ENCODE measurements at places on chromosomes 1 and 21.

GRCh38 chr1:246187834-246188372 is 319.2 kb downstream of the SMYD3 start:
- DNase-seq, result no peak

GRCh38 chr1:45647248-45648021 is 23.6 kb upstream of the CCDC17 start:
- no peak for DNase-seq

- DNase-seq, result peak; percentile 65
Measured at GRCh38 chr1:19764848-19765247, 34.9 kb downstream of the TMCO4 start.

DNA sequence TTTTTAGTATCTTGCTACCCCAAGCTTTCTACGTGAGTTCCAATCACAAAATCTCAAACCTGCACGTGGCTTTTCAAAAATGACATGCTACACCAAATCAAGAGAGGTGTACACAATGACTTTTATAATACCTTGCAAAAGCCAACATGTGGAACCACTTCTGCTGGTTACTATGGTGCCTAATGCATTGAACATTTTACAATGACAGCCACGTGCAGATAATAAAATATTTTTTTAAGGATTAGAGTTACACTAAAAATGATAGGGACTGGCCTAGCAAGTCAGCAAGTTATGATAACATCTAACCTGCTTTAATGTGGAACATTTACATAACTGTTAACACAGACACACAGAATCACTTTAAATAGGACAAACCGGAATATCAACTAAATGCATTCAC is 30.2 kb downstream of the EYA3 start:
- no peak for DNase-seq

- no peak for DNase-seq
Measured at GRCh38 chr1:143660354-143660941, 311.3 kb downstream of the FAM72C start.

DNA sequence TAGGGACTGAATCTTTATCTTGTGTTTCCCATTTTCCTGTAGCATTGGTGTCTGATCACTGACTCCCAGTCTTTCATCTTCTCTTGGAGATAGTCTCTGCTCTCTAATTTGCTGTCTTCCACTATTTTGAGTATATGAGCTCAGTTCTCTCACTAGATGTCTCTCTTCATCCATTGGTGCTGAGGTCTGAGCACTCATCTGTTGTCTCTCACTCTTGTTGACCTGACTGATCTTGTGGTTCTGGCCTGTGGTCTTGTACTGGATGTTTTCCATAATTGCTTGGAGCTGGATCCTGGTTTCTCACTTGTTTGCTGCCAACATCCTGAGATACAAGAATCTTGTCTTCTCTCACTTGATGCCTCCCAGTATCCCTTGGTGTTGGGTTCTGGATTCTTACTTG is 25.1 kb upstream of the S100A11 start:
- DNase-seq, result no peak

DNA sequence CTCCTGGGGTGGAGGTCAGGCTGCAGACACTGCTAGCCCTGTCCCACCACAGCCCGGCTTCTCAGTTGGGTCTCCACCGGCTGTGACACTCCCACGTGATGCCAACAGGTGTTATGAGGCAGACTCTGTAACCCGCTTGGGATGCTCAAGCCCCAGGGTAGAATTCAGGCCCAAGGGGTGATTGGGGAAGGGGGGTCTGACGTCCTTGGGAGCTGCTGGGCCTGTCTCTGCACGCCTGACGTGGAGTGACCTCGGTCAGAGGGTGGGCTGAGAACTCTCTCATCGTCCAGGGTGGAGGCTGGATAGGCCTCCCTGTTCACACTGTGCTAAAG is 7.7 kb upstream of the HES5 start:
- no peak for DNase-seq

DNA sequence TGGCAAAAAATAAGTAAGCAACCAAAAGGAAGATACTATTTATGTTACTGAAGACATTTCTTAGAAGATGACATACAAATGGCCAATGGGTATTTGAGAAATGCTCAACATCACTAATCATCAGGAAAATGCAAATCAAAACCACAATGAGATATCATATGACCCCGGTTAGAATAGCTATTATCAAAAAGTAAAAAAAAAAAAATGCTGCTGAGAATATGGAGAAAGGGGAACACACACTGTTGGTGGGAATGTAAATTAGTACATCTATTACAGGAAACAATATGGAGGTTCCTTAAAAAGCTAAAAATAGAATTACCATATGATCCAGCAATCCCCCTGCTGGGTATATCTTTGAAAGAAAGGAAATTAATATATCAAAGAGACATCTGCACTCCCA is 34.3 kb upstream of the CREG1 start:
- no peak for DNase-seq

DNA sequence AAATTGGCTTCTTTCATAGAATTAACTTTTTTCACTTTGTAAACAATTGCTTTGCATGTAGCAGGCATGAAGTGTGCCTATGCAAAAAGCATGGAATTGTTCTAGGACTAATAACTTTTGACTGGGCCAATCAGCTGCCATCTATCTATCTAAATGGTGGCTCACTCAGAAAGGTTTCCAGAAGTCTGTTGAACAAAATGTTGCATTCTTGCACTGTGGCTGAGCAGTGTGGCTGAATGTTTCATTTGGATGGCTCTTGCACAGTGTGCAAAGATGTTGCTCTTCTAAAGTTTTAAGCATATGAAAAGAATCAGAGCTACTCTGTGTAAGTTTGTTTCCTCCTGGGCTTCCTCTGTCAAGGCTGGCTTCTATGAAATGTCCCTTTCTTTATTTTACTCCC is 213.5 kb downstream of the KCTD3 start:
- no peak for DNase-seq

DNA sequence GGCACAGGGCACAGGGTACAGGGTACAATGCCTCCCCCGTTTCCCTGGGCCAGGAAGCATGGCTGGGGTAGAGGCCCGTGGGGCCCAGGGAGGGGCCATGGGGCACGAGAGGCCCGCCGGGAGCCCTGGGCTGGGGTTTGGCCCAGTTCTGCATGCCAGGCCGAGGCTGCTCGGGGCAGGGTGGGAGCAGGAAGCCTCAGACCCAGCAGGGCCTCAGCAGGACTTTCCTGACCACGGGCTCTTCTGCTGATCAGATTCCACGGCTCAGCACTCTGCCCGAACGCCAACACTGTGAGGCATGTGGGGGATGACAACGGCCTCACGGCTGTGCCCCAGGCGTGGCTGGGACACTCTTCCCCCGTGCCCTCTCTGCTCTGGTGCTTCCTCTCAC is 104.3 kb downstream of the NPHP4 start:
- no peak for DNase-seq

- no peak for DNase-seq
Measured at GRCh38 chr1:209503196-209503595, 80.3 kb upstream of the CAMK1G start.

DNA sequence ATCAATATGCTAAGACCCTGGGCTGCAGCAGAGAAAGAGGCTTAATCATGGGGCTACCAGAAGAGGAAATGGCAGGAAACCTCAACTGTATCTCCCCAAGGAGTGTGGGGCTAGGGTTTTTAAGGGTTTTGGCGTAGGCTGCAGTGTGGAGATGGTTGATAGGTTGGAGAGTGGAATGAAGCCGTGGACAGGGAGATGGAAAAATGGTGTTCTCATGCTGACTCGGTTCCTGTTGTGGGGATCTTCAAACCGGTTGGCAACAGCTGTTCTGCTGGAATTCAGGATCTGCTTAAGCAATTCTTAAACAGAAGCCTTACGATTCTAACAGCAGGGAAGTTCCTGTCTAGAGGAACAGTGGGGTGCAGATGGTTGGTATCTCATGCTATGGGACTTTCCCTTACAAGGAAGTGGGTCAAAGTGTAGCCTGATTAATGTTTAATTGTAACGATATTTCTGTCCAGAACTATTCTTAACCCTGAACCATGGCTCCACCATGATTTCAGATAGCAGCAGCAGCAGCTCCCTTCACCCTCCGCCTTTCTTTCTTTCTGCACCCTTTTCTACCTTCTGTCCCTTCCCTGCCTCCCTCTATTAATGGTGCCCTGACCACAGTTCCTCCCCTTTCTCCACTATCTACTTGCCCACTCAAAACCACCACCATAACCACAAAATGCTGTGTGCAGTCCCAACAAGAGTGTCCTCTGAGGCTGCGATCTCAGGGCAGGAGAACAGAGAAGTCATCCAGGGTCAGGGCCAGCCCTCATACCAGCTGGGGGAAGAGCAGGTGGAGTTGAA is 30.8 kb downstream of the RSPH1 start:
- no peak for DNase-seq

DNA sequence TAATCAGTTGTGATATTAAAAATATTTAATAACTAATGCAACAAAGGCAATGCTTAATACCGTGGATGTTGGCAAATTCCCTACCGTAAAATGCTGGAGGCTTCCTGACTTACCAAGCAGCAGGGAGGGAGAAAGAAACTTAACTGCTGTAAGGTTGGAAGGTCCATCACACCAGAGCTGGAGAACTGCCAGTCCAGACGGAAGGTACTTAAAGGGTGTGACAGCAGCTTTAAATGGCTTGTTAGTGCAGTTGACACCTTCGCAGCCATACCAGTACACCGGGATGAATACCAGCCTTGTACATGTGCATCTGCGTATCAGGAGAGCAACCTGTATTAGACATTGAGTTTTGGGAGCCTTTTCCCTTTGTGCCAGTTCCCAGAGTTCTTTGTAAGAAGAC is 269.5 kb upstream of the NCAM2 start:
- no peak for DNase-seq

DNA sequence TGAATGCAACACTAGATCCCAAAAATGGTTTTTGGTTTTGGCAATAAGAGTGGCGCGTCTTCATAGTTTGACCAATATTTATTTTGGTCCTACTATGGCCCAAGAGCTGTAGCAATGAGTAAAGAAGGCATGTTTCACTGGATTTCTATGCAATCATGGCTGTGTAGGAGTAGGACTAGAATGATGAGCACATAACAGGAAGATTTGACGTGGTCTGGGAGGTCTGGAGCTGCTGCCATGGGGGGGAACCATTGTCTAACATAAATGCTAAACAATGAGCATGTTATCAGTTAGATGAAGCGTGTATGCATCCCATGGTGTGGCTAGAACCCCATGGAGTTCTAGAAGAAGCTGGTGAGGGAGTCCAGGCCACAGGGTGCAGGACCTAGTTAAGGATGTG is 38.3 kb downstream of the OLIG1 start:
- no peak for DNase-seq

GRCh38 chr1:82062206-82062605 is 261.5 kb downstream of the ADGRL2 start:
- DNase-seq, result no peak

- peak; percentile 90 for DNase-seq
Measured at GRCh38 chr1:109617291-109617801, 2.1 kb downstream of the GNAT2 start.

GRCh38 chr1:178684542-178685000 is 40.5 kb upstream of the RALGPS2 start:
- peak; percentile 94 for DNase-seq

GRCh38 chr1:182149411-182149965 is 88.0 kb upstream of the ZNF648 start:
- DNase-seq, result peak; percentile 60

DNA sequence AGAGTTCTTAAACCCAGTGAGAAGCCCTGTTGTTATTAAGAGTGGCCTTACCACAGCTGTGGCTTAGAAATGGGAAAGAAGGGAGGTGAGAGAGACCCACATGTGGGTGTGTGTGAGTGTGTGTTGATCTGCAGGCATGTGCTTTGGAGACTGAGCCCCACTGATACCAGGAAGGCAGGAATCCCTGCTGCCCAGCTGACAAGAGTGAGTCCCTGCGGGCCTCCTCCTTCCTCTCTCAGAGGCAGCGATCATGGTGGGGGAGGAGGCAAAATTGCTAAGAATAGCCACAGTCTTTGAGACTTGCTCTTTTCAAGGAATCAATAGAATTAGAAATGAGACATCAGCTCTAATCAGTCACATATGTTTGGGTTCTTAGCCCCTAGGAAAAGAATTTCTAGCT is 87.0 kb upstream of the WARS2 start:
- DNase-seq, result peak; percentile 80

DNA sequence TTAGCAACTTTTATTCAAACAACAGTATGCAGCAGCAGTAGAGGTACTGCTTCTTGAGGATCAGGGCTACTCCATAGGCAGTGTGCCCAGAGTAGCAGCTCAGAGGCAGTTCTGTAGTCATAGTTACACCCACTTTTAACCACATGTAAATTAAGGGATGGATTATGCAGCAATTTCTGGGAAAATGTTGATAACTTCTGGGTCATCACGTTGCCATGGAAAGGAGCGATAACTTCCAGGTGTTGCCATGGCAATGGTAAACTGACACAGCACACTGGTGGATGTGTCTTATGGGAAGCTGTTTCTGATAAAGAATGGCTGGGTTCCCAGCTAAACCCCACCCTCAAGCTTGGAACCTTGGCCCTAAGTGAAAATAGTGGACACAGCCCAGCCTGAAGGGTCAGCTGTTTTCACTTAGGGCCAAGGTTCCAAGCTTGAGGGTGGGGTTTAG is 29.0 kb upstream of the PLA2G2A start:
- peak; percentile 5 for DNase-seq

- no peak for DNase-seq
Measured at GRCh38 chr21:35083246-35083645, 34.1 kb upstream of the RUNX1 start.

DNA sequence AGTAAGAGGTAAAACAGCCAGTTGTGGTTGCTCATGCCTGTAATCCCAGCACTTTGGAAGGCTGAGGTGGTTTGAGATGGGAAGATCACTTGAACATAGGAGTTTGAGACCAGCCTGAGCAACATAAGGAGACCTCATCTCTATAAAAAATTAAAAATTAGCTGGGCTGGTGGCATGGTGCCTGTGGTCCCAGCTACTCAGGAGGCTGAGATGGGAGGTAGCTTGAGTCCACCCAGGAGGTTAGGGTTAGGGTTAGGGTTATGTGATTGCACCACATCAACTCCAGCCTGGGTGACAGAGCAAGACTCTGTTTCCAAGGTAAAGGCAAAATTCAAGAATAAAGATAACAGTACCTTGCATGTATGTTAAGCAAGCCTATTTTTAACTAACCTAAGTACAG is 3.5 kb downstream of the SAMSN1 start:
- no peak for DNase-seq

GRCh38 chr1:67614511-67614934 is 70.5 kb upstream of the GADD45A start:
- no peak for DNase-seq

GRCh38 chr1:211257826-211258225 is 1.3 kb upstream of the RCOR3 start:
- peak; percentile 12 for DNase-seq

GRCh38 chr1:235865565-235866204 is 1.0 kb downstream of the LYST start:
- DNase-seq, result no peak

DNA sequence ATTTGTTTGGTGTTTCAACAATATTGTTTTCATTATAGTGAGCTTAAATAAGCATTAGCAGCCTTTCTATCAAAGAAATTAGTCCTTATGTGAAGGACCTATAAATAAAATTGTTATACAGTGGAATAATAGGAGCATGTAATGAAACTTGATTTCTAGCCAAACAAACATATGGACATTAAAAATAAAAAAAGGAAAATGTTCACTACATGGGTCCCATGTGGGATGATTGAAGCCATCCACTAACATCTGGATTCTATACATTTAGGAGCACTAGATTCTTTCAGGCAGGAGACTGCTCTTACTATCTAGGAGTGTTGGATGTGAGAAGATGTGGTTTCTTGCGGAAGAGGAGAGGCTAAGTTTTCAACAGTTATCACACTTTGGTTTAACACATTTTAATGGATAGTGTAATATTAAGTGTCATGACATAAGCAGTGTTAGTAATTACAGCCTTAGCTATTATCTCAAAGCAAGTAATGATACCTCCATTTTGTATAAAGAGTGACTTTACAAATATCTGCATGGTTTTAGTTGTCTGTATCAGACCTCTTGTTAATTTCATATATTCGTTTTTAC is 62.3 kb downstream of the LYPLAL1 start:
- no peak for DNase-seq
